Fibroblast of mammary gland (primary cell): ENCODE measurements at places on chromosomes 4 and X.
A peak's percentile ranks its signal among the peaks of the same experiment; 100 is the strongest.

- no peak for DNase-seq
Measured at GRCh38 chr4:13430834-13431568, 53.1 kb downstream of the RAB28 start.

DNA sequence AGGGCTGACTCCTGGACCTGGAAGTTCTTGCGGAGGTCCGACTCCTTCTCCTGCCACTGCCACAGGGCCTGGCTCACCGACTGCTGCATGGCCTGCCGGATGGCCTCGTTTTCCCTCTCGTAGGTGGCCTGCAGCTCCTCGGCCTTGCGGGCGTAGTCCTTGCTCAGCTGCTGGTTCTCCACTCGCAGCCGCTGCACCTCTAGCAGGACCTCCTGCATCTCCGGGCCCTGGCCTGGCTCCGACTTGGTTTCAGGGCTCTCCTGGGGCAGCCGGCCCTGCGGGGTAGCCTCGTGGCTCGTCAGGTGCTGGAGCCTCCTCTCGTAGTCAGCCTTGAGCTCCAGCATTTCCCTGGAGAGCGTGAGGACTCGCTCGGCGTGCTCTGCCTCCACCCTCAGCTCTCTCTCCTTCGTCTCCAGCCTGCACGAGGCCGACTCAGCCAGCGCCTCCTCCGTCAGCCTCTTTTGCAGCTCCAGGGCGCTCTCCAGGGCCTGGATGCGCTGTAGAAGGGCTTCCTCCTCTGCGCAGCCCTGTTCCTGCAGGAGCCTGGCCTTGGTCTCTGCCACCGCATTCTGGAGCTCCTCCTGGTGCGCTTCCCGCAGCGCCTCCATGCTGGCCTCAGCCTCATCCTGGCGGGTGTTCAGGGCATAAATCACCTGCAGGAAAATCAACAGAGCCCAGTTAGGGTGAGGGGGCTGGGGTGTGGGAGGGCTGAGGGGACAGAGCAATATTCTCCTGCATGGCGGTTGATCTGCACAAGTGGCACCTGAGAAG lies 72.2 kb downstream of the FAM184B start:
- no peak for DNase-seq

GRCh38 chr4:160373911-160374310 lies 1271.0 kb downstream of the RAPGEF2 start:
- DNase-seq: no peak

DNA sequence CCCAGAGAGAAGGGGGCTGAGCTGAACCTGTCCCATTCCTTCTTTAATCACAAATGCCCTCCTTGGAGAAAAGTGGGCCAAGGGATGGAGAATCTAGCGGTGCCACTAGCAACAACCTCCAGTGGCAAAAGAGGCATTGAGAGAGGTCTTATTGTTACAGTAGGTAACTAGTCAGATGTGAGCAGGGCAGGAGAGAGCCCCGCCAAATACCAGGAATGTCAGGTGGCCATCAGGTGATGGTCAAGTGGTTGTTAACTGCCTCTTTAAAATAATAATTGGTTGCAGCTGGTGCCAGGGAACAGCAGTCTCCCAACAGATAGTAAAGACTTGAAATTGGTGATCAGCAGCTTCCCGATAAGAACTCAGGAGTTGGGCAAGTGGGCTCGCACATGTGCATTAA lies 116.1 kb downstream of the EVC2 start:
- no peak for DNase-seq

- no peak for DNase-seq
Measured at GRCh38 chr4:82261084-82261483, 112.7 kb downstream of the HNRNPD start.

GRCh38 chr4:31788676-31789075 lies 1068.5 kb downstream of the PCDH7 start:
- no peak for DNase-seq

GRCh38 chrX:1449823-1450149 lies 2.9 kb downstream of the ASMTL start:
- DNase-seq: no peak

DNA sequence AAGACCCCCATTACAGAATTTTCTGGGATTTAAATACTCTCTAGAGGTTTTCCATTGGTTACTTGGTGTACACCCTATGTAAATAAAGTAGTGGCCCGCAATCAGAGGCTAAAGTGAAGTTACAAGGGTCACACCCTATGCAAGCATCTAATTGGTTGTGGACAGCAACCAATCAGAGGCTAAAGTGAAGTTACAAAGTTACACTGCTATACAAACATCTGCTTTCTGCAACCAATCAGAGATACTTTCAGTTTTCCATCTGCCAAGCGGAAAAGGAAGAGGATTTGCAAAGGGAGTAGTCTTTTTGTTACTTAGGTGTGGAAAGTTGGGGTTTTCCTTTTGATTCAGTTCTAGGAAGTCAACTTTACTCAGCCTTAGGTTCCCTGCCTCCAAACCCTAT lies 2.0 kb upstream of the ATRX start:
- DNase-seq: peak; percentile 39

DNA sequence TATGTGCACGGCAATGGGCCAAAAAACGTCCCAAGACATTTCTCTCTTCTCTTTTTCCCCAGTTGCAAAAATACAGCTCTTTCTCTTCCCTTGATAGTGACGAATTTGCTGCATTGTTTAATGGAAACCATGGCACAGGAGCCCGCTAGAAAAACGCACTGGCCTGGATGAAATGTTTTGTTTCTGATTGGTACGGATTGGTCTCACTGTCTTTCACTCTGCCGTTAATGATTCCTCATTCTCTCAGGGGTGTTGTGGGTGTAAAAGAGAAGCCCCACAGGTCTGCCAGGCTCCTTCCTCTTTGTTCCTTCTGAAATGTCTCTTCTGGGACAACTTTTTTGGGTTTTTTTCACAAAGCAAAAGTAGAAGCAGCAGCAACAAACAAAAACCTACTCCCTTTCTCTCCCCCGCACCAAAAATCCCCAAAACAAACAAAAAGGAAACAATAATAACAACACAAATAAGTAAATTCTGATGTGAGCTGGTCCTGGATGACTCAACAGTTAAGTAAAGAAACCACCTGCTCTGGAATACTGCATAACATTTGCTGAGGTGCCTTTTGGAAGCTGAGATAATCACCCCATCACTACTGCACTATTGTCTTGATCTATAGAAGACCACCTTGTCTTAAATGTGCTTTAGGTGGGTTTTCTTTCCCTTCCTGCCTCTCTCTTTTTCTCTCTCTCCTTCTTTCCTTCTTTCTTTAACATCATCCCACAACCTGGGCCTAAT lies 89.8 kb downstream of the PLAC1 start:
- DNase-seq: no peak

DNA sequence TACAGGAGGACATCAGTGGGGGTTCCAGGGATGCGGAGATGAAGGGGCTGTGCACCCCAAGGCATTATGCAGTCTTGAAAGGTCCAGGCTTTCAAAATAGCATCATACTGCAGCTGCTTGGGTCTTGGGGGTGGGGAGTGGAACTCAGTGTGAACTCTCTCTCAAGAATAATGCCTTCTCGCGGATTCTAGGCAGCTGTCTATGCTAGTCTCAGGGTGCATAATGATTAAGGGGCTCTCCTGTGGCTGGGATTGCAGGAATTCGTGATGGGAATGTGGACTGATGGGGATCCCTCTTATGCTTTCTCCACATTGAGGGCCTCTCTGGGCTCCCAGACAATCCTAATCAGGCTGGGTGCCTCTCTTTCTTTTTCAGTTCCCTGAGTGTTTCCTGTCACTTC lies 172.2 kb upstream of the ARHGAP24 start:
- no peak for DNase-seq

DNA sequence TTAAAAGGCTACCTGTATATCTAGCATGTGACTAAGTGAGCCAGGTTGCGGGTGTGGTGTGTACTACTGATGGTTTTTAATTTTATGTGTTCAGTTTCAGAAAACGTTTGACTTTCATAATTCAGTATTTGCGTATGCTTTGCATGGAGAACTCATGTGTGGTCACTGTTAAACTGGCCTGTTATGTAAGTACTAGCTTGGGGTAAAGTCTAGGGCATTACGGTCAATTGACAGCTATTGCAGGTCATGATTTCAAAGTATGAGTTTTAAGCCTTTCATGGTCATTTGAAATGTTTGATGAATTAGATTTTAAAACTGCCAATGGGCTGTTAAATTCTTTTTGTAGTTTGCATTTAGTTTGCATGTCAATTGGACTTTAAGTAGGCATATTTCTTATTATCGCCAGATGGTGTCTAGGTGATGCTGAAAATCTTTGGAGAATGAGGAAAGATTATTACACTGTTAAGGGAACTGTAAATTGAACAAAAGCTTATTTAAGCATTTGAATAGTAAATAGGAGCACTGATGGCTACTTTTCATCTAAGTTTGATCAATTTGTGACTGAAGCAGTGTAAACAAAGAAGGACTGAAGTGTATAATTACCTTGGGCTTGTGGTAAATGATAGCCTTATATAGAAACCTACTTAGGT lies 563.4 kb downstream of the DACH2 start:
- no peak for DNase-seq

DNA sequence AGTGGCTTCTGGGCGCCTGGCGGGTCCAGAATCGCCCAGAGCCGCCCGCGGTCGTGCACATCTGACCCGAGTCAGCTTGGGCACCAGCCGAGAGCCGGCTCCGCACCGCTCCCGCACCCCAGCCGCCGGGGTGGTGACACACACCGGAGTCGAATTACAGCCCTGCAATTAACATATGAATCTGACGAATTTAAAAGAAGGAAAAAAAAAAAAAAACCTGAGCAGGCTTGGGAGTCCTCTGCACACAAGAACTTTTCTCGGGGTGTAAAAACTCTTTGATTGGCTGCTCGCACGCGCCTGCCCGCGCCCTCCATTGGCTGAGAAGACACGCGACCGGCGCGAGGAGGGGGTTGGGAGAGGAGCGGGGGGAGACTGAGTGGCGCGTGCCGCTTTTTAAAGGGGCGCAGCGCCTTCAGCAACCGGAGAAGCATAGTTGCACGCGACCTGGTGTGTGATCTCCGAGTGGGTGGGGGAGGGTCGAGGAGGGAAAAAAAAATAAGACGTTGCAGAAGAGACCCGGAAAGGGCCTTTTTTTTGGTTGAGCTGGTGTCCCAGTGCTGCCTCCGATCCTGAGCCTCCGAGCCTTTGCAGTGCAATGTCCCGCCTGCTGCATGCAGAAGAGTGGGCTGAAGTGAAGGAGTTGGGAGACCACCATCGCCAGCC lies at the start of gene ATOH1:
Gene ATOH1, plus strand, starts transcription at position 422 of the 663 bp plus-strand sequence. Its CDS starts 174 bp downstream, at position 596.
- peak; percentile 2 for DNase-seq

GRCh38 chr4:34181311-34181841 lies 2062.9 kb downstream of the ARAP2 start:
- peak; percentile 95 for DNase-seq

- DNase-seq: no peak
Measured at GRCh38 chr4:8293131-8293975, 23.8 kb downstream of the HTRA3 start.

GRCh38 chr4:75655562-75655961 lies 17.6 kb downstream of the G3BP2 start:
- no peak for DNase-seq

GRCh38 chr4:185127021-185127925 lies 15.8 kb upstream of the SLC25A4 start:
- no peak for DNase-seq

DNA sequence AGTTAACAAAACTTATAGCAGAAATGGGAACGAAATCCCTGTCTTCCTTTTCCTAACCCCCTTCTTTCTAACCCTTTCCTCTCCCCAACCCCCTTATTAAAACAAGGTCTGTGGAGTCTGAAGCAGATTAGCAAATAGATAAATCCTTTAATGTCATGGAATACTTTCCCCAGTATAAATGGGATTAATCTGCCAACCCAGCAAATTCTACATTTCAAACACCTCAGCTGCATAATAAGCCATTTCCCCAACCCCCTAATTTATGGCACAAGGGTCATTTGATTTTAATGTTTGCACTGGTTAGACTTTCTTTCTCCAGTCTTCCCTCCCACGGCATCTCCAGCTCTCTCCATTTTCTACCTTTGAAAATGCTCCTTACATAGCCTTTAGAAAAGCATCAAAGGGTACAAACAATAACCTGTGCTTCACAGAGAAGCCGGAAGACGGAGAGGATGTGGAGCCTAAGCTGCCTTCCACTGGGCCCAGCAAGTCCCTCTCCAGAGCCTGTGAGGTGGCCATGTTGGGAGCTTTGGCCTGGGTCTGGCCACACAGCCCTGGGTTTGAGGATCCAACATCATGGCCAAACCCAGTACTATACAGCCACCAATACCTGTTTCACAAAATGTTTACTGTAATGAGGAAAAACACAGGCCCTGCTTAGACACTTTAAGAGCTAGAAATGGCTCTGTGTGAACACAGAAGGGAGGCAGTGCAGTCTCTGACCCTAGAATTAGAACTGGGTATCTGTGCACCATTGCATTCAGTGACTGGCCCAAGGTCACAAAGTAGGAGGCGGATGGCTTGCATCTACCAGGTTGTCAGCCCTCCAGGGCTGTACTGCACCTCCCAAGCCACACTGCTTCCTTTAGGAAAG lies 56.9 kb upstream of the SPRY1 start:
- no peak for DNase-seq

- DNase-seq: peak; percentile 22
Measured at GRCh38 chr4:164383358-164384220, 370.3 kb upstream of the SMIM31 start.

DNA sequence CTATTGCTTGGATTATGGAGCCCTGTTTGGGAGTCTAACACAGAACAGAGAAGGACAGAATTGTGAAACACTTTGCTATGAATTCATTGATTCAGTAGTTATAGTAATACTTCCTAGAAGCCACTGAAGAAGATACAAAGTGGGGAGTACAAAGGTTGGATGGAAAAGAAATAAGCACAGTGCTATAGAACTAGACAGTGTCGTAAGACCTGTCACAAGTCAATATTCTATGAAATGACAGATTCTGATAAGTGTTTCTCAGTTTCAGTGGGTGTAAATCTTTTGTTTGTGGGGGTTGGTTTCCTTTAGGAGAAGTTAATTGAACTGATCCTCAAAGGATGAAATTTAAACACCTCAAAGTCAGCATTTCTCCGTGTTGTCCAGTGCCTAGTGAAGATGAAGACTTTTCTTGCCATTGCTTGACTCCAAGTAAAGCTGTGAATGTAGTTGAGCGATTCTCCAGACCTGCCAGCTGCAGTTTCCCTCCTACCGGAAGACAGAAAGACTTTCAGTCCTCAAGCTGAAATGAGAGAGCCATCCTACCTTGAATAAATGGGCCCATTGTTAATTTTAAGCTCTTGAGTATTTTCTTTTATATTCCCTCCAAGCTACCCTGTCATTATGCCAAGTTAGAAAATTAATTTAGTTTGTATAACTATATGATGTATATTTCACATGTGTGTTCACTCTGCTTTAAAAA lies 7.9 kb downstream of the PDLIM5 start:
- no peak for DNase-seq

DNA sequence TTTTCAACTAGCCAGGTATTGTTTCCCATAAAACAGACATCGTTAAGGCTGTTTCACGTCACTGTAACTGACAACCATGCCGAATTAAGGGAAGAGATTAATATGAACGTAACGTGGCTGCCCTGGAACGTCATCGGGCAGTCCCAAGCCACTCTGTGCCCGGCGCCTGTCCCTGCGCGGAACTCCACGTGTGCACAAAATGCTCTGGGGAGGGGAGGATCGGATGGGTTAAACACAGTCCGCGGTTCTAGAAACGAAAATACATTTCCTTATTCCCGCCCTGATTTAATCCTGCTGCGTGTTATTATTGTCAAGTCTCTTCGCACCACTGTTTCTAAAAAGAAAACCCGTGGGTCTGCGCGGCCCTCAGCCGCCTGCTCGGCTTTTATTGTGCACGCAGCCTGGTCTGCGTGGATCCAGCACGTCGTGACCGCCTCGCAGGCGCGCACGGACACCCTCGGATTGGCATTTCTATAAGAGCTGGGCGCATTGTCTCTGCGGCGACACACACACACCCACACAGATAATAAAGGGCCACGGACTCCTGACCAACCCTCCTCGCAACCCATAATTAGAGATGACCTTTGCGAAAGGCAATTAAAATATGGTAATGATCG lies 69.6 kb upstream of the BCOR start:
- no peak for DNase-seq
